Pericardium fibroblast (primary cell): ENCODE measurements at places on chromosomes 6 and 20. TPM values are rescaled to one million over a fixed set of nuclear protein-coding genes. Genes with fewer than 3 reads are reported as not detected.

Gene AIF1
- 1.4 TPM in 1 of 2 replicates, not detected in the other for total RNA-seq

Gene HTR1B
- 0.12 TPM in 1 of 2 replicates, not detected in the other for total RNA-seq

Gene MMP24
- total RNA-seq = 0.26 and 0.93 TPM in 2 replicates

Gene DZANK1
- 0.17 and 0.35 TPM in 2 replicates for total RNA-seq

Gene ADAM33
- 89.4 and 111 TPM in 2 replicates for total RNA-seq

Gene SLC22A16
- not detected in 2 replicates for total RNA-seq

Gene HIVEP1
- 7.4 and 7.7 TPM in 2 replicates for total RNA-seq

Gene RAET1G
- 0.82 TPM in 1 of 2 replicates, not detected in the other for total RNA-seq

Gene DPPA5
- not detected in 2 replicates for total RNA-seq

Gene CCN6
- not detected in 2 replicates for total RNA-seq

Gene NEURL2
- 3.6 and 4.9 TPM in 2 replicates for total RNA-seq

Gene PKIG
- total RNA-seq = 57.2 and 57.4 TPM in 2 replicates

Gene PI16
- total RNA-seq = 0.35 and 0.43 TPM in 2 replicates

Gene PRPH2
- total RNA-seq = 3.0 and 3.1 TPM in 2 replicates

Gene RUNX2
- 2.1 and 6.3 TPM in 2 replicates for total RNA-seq

Gene PHACTR3
- not detected in 2 replicates for total RNA-seq

Gene EBF4
- 1.7 and 2.1 TPM in 2 replicates for total RNA-seq

Gene OR2H1
- not detected in 2 replicates for total RNA-seq

Gene UNC5CL
- total RNA-seq = 0.12 TPM in 1 of 2 replicates, not detected in the other

Gene MYCT1
- 0.35 and 3.1 TPM in 2 replicates for total RNA-seq

Gene PAQR8
- total RNA-seq = 2.2 and 2.7 TPM in 2 replicates

Gene CHRNA4
- not detected in 2 replicates for total RNA-seq

Gene PEX6
- 30.1 and 40.1 TPM in 2 replicates for total RNA-seq
